ENCODE measurements at places on chromosomes 1 and 21.

- no peak for DNase-seq
These were observed 10.0 kb downstream of the ARID1A start for GRCh38 chr1:26705788-26706311.

- no peak for DNase-seq
These were observed 18.0 kb downstream of the ZMYM1 start for GRCh38 chr1:35097224-35097623.

DNA sequence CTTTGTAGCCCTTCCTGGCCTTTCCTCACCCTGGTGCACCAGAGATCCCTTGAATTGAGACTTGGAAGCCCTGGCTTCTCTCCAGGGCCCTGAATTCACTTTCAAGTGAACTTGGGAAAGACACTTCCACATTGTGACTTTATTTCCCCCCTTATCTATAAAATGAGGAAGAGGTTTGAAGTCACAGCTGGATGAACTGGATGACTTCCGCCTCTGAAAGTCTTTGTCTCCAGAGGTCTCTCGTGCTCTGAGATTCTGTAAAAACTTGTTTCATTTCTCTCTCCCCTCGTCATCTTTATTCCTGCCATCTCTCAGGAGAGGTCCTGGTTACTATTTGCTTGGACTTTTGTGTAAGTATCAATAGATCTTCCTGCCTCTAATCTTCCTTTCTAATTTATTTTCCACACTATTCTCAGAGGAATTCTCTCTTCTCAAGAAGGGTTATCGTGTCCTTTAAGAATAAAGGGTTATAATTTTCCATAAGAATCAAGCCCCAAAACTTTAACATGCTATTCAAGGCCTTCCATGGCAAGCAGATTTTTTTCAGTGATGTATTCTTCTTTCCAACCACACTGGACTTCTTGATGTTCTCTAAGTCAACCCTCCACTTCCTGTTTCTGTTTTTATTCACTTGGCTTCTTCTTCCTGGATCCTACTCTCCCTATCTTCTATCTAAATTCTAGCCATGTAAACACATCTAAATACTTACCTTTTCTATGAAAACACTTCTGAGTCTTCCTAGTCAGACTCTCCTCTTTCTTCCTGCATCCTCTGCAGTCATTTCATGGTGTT lies 6.5 kb upstream of the RPTN start:
- DNase-seq = no peak

- no peak for DNase-seq
These were observed 105.6 kb downstream of the EPHB2 start for GRCh38 chr1:22816067-22816775.

- no peak for DNase-seq
These were observed 19.3 kb downstream of the C1orf167 start for GRCh38 chr1:11781297-11781696.

DNA sequence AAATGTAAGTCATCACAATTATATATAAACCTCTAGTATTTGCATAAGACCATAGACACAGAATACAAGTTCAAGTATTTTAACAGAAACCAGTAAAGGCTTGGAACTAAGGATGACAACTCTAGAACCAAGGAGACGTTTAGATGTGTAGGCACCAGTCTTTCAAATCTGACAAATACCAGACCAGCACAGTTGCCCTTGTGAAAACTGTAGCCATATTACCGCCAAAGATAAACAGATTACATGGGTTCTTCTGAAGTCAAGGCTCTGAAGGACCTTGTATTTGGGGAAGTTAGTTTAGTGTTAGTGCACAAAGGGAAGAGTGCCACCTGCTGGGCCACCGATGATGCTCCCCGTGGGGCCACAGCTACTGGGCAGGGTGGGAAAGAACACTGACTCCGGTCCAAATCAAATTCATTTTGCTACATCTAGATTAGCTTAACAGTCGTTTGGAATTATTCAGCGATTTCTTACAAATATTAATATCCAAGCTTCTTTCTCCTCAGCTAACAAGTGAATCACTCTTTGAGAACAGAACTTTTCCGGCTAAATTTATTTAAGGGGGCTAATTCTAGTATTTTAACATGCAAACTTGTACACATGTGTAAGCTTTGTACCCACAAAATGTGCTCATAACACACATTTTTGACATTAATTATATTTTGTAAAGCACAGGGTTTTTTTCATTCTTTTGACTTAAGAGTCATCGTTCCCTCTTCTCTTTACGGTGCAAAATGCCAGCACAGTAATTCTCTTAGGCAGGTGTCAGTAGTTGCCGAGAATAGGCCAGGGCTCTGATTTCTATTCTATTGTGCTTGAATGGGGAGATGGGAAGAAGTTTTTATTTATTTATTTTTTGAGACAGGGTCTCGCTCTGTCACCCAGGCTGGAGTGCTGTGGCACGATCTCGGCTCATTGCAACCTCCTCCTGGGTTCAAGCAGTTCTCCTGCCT lies 8.0 kb upstream of the NIBAN1 start:
- peak; percentile 83 for DNase-seq

DNA sequence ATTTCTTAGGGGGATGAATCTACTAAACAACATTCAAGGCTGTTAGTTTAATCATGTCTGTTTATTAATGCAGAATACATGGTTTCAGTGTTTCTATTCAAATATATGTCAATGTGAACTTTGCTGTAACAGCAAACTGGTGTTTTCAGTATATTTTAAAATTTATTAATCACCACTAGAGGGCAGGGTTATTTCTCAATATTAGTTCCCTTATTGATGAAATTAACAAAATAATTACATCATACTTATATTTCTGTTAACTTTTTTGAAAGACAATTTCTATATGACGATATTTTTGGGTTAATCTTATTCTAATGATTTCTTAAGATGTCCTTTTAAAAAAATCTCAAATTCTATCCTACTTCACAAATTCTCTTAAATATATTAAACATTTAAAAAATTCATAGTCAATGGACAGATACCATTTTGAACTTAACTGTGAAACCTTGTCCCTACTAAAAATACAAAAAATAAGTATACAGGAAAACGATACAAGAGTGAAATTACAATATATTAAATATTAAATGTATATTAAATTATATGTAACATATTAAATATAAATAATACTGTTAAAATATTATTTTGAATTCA lies 1034.1 kb upstream of the PRMT6 start:
- DNase-seq = no peak

GRCh38 chr1:209249785-209250440 lies 333.6 kb upstream of the CAMK1G start:
- no peak for DNase-seq

- no peak for DNase-seq
These were observed 128.4 kb downstream of the S1PR1 start for GRCh38 chr1:101365186-101365585.

- no peak for DNase-seq
These were observed 85.2 kb upstream of the ACTL8 start for GRCh38 chr1:17669866-17670451.

DNA sequence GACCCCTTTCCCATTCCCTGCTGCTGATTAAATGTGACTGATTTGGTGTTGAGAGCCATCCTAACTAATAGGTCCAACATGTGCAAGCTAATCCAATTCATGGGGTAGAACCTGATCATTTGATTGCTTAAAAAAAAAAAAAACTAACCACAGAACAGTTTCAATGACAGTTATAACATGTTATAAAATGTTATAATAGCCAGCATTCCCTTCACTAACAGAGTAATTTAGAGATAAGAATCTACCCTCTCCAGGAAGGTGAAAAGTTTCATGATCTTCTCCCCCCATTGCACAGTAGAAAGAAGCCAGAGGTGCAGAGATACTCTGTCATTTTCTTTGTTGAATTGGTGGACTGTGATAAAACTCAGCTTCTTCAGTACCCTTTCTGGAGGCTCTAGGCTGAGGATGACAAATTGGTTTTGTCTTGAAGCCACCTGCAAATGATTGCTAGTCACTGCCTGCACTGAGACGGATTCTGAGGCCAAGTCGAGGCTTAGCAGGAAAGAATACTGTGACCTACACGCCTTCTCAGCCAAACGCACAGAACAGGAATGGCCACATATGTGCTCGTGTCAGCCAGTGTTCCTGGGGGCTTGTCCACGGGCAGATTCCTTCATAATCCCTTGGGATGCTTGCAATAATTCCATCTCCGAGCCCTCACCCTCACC lies 215.7 kb upstream of the IRF2BP2 start:
- DNase-seq = no peak

DNA sequence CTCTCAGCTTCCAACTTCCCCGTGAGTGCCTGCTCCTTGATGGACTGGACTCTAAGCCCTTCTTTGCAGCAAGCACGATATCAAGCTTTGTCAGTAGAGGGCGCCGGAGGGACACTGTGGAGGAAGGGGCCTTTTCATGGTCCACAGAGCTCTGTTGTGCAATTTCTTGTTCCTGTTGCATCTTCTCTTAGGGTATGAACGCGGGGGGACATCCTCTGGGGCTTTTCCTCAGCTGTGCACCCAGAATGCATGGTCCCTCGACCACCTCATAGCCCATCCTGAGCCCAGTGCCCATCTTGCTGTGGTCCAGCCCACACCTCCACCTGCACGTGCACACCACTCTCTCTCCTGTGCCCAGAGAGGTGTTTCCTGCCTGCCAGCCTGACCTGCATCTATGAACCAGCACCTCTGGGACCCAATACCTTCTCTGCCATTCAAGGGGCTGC lies 556.8 kb downstream of the PTPRU start:
- DNase-seq = peak; percentile 43

DNA sequence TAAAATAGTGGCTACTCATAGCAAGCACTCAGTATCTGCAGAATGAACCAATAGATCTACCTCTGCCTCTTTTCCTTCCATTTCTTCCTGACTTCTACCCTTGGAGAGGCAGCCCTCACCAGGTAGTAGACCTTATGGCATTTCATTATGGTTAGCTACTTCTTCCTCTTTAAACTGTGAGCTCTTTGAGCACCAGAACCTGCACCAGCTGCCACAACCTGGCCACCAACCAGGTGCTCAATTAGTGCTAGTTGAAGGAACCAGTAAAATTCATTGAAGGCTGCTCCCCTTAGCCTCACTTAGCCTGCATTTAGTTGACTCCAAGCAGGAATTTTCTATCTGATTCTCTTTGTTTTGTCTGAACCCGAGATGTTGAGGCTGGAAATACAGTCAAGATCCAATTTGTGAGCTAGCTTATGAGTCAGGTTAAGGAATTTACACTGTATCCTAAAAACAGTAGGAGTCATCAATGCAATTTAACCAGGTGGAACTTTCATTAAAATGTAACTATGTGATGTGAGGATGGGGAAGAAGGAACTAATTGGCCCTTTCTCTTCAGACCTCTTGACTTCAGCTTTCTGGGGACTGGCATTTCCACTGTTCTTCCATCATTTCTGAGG lies 81.5 kb upstream of the UBE2U start:
- no peak for DNase-seq

- DNase-seq = no peak
These were observed 81.9 kb downstream of the CNIH3 start for GRCh38 chr1:224698015-224698451.

DNA sequence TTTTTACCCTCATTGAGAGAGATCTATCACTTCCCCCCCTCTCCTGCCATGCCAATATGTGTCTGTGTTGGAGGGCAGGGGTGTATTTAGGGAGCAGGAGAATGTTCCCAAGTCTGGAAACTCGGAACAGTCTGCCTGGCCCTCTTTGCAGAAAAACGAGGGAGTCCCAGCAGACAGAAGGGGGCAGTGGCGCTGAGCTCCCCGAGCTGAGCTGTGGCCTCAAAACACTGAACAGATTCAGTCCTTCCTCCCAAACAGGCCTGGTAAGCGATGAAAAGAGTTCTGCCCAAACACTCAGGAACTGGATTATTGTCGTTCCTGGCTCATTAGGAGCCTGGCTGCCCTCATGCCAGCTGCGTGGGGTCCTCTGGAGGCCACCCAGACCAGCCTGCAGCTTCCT lies 981 bp downstream of the CLDN14 start:
- no peak for DNase-seq

DNA sequence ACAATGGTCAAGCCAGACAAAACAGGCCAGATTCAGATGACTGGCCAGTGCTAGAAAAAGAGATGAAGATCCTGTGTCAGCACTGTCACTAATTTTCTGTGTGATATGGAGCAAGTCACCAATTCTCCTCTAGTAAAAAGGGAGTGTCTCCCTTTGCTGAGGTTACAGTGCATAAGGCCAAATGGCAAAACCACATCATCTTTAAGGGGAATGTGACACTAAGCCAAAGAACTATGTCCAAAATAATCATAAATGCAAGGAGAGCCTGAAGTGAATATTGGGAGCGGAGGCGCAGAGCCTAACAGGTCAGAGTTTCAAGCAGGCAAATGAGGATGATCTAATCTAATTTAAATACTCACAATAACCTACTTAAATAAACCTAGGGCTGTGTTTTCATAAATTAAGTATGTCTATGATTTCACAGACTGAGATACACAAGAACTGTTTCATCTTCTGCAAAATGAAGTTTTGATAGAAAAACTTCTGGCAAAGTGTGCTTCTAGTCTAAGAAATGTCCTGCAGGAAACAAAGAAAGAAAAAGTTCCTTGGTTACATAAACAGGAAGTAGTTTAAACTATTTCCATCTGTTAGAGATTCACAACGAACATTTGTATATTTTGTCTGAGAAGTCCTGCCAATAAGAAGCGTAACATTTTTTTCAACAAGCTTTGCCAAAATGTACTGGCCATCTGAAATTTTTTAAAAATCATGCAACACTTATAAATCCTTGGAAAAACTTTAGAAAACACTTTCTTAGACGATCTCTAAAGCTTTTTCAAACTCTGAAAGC lies 290.2 kb downstream of the LRRC40 start:
- no peak for DNase-seq

- no peak for DNase-seq
These were observed 21.1 kb upstream of the ZRANB2 start for GRCh38 chr1:71101839-71102376.

- DNase-seq = no peak
These were observed 237.1 kb downstream of the TRABD2B start for GRCh38 chr1:47759936-47760629.

DNA sequence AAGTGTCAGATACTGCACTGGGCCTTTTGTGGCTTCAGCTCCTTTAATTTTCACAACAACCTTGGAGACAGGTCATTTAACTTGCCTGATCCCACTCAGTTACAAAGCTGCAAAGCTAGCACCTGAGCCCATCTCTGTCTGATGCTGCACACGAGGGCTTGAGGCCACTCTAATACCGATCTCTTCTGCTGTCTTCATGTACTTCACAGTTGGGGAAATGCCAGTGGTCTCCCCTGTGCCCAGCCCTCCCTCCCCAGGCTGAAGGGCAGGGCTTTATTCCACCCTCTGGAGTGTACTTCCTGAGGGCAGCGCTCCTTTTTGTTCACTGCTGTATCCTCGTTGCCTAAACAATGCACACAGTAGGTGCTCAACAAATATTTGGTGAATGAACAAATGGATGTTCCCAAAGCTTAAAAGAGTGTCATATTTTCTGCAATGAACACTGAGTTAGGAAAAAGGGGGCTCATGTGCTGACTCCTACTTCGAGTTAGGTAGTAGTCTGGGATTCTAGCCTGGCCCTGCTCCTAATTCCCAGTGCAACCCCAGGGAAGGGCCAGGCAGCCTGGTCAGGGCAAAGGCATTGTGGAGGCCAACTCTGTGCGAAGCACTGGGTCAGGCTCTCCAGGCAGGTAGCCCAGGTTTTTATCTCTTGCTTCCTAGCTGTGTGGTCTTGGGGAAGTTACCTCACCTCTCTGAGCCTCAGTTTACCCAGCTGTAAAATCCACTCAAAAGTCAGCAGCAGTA lies 1.1 kb downstream of the TMCO4 start:
- DNase-seq = no peak

- peak; percentile 66 for DNase-seq
These were observed 160.5 kb downstream of the LTN1 start for GRCh38 chr21:28832013-28832714.

All from CD4-positive, alpha-beta T cell treated with Interleukin-4 for 1 hour (primary cell).